ENCODE measurements at places on chromosomes 6 and 20.

- no peaks in the 10 kb centered on the region for H3K36me3 ChIP-seq
- H3K4me3 ChIP-seq: no peak overlapping the region
- no peak for DNase-seq
- no peaks in the 10 kb centered on the region for H3K4me1 ChIP-seq
- no peak overlapping the region for H3K27ac ChIP-seq
- no peaks in the 10 kb centered on the region for H3K27me3 ChIP-seq
Measured at GRCh38 chr20:48667481-48667880, 160.3 kb downstream of the PREX1 start.

DNA sequence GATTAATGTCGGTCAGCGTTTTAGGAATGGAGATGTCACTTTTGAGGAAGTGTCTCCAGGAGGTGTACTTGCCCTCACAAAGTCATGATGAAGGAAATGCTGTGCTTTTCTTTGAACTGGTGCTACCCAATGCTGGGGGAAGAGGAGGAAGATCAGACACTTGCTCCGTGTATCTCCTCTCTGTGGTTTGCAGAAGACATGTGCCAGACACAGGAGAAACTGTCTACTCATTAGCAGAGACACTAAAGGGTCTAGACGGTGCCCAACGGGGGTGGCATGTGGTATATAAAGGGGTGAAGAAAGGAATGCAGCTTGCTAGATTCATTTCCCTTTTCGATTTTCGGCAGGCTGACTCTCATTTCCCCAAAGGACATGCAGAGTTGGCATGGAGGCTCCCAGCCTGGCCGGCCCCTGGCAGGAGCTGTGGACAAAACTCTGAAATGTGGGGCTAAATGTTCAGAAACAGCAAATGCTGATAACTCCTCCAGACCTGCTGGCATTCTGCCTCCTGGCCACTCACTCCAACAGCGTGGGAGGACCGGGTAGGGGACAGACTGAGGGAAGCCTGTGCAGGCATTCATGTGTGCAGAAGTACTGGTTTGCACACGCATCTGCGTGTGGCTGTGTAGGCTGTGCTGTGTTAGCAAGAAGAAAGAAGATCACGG is 59.6 kb upstream of the QKI start:
- no peaks in the 10 kb centered on the region for H3K27me3 ChIP-seq
- DNase-seq: peak; percentile 40
- H3K4me3 ChIP-seq: no peak overlapping the region
- H3K4me1 ChIP-seq: peaks cover 29% of the 10 kb centered on the region
- peak overlapping the region; percentile 92 for H3K27ac ChIP-seq
- H3K36me3 ChIP-seq: no peaks in the 10 kb centered on the region

DNA sequence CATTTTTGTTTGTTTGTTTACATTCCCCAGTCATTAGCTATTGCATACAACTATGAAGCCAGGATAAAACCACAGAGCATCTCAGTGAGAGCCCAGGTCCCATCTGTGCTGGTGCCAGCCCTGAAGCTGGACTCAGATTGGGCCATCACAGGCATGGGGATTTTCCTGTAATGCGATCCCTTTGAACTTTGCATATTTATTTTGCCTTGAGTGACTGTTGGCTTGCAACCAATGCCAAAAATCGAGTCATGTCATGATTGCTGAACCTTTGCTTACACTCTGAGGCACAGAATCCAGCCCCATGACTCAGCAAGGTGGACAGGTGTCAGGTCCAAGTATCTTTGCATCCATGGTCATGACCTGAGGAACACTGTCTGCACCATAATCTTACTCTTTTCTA is 46.2 kb upstream of the GGTLC1 start:
- peak; percentile 6 for DNase-seq
- H3K27ac ChIP-seq: no peak overlapping the region
- no peaks in the 10 kb centered on the region for H3K36me3 ChIP-seq
- no peak overlapping the region for H3K4me3 ChIP-seq

GRCh38 chr20:1456300-1456699 is 10.3 kb downstream of the NSFL1C start:
- DNase-seq: no peak
- H3K27ac ChIP-seq: peak overlapping the region; percentile 29
- H3K4me3 ChIP-seq: no peak overlapping the region
- H3K36me3 ChIP-seq: peaks cover 56% of the 10 kb centered on the region

Data from trophoblast cell (in vitro differentiated cells and primary cell).